Frontal cortex (tissue), 4 donors: ENCODE measurements at places on chromosomes 5 and 9.

DNA sequence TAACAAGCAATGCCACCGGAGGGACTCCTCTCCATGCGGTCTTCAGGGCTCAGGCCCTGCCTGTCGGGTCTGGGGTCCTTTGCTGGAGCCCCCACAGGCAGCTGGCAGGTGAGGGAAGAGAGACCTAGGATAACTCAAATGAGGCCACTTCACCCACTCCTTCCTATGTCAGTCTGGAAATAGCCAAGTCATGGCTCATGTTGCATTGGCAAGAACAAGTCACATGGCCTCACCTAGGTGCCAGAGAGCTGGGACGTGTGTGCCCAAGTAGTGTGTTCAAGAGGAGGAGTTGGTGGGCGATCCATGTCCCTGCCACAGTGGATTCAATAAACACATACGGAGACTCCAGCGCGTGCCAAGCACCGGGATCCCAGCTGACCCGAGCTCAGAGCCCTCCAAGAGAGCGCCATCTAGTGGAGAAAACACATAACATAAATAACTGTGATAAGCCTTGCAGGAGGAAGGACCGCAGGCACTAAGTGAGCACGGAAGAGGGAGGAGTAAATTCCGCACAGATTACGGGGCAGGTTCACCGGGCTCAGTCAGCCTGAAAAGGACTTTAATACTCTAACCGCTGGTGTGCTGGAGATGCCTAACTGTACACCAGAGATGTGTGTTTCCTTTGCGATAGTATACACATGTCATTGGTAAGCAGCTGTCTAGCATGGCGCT lies 580.8 kb downstream of the CCDC171 start:
- no peak for DNase-seq

DNA sequence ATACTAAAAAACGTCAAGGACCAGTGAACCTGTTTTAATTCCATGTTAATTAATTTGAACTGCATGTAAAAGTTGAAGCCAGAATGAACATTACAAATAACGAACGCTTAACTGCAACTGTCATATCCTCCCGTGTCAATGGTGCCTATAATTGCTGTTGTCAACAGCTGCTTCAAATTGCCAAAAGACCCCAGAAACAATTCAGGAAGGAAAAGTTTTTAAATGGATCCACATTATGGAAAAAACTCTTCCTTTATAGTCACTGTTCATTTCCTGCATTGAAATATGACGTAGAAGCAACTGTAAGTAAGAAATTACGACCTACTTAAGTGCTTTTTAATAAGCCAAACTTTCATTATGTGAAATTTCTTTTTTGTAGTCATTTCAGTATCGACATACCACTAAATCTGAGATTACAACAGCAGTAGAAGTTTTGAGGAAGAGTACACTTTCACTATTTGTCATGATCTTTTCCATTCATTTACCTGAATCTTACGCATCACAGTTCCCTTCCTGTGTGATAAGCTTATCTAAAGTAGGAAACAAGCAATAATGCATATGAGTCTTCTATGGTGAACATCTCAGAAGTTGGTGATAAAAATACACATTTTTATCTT lies 37.8 kb downstream of the MEF2C start:
- DNase-seq: no peak

- no peak for DNase-seq
These were observed 1.7 kb downstream of the DNM1 start for GRCh38 chr9:128204858-128205257.

DNA sequence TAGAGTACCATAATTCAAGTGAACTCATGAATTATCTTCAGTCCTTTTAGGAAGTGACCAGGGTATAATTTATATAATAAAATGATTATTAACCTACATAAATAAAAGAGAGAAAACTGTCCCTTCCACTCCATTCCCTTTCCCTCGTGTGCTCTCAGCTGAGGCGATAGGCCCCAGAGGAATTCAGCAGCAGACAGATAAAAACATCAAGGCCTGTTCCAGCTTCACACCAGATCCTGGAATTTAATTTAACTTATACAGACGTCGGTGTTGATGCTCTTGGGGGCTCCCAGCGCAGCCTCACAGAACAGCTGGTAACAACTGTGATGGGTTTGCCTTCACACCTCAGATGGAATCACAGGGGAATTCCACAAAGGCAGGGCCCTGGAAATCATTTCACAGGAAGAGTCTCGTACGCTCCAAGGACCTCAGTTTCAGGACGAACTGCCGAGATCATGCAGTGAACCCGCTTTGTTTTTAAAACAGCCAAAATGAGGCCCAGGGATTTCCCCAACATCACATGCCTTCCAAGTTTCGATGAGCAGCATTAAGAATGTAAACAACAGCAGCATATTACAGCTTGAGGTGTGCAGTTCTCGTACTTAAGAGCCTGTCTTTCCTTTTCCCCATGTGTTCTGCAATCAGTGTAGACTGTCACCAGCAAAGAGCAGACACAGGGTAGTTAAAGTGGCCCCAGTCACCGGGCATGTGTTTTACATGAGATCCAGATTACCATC lies 73.6 kb upstream of the ALDH1B1 start:
- no peak for DNase-seq

- DNase-seq: peak; percentile 57
These were observed 118.7 kb upstream of the CD180 start for GRCh38 chr5:67315082-67315989.

DNA sequence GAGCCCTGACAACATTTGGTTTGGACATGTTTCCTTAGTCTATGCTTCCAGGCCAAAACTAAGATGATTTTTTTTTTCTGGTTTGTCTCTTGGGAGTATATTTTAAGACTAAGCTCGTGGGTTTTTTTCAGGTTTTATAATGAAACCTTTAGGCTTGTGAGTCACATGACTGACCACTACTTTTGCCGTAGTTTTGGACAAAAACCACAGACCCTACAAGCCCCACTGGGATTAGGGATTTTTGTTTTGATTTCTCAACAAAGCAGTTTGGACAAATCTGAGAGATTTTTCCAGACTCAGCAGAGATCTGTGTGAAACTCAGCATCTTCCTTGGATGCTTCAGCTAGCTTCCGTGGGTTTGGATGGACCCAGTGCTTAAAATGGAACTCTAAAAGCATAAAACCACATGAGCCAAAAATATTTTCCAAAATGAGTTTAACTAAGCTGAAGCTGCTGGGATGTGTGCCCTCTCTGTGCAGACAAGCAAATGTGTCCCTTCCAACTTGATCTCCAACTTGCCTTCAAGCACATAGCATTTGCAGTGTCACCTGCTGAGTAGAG lies 70.3 kb upstream of the SMIM15 start:
- DNase-seq: no peak

DNA sequence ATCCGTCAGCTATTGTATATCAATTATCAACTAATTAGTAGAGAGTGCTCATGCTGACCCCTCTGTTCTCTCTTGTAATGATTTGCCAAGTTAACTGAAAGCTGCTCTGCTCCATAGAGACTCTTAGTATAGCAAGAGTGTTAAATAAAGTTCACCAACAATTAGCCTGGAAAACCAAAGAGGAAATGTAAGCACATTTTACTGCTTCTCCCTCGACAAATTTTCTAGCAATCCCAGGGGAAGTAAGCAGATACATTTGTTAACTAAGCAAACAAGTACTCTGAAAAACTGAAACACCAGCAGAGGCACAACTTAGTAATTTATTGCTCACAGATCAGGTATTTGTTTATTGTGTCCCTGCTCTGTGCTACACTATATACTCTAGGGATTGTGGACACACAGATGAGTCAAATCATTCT lies 162.2 kb downstream of the GLIS3 start:
- DNase-seq: no peak

DNA sequence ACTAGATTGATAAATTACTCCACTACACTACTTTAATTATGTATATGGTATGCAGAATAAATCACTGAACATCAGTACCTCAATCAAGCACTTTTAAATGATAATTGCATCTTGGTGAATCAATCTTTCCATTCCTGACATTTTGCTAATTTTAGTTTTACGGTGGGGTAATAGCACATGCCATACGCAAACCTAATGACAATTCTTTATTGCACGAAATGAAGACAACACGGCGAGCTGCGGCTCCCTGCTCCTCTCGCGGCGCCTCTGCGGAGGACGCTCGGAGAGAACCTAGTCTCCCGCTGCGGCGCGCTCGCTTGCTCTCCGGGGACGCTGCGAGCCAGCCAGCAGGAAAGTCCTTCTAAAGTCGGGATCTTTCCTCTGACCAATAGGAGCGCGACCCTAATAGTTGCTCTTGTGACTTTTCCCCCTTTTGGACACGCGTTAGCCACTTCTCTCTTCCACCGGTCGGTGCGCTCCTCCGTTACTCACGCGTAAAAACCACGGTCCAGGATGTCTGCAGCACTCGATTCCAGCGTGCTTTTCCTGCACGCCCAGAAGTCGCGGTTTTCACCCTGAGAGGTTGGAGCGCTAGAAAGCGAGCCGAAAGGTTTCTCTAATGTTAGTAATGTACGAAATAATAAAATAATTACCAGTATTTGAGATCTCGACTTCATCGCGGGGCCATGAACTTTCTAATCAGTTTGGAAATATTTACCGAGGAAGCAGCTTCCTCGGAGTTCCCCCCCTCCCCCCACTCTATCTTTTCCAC lies 1.0 kb upstream of the MEF2C start:
- DNase-seq: peak; percentile 38

DNA sequence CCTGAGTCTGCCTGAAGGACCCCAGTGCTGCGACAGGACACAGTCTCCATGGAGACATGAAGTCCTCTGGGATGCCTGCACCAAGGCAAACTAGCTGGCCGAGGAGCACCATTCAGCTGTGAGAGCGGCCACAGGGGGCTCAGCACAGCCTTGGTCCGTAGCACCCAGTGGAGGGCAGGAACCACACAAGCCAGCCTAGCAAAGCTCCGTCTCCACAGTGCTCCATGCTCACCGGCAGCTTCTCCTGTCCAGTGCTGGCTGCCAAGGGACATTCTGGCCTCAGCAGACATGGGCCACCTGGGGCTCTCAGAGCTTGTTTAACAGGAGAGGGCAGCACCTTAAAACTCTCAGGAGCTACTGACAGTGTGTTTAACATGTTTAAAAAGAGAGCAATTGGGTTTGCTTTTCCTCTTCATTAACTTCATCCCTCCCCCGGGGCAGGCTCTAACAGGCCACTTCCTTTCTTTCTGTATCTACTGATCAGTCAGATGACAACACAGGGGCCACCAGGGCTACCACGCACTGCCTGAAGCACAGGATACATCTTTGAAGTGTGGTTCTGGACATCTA lies 57.0 kb downstream of the SECISBP2 start:
- DNase-seq: no peak

GRCh38 chr5:171634511-171634910 lies 151.1 kb upstream of the SMIM23 start:
- no peak for DNase-seq

GRCh38 chr5:25974451-25974850 lies 1063.9 kb downstream of the CDH9 start:
- DNase-seq: no peak
